Gastrocnemius medialis (tissue), 4 donors: ENCODE measurements at places on chromosomes 6 and 20. TPM values are rescaled to one million over a fixed set of nuclear protein-coding genes. Genes with fewer than 3 reads are reported as not detected.
A peak's percentile ranks its signal among the peaks of the same experiment; 100 is the strongest.

DNA sequence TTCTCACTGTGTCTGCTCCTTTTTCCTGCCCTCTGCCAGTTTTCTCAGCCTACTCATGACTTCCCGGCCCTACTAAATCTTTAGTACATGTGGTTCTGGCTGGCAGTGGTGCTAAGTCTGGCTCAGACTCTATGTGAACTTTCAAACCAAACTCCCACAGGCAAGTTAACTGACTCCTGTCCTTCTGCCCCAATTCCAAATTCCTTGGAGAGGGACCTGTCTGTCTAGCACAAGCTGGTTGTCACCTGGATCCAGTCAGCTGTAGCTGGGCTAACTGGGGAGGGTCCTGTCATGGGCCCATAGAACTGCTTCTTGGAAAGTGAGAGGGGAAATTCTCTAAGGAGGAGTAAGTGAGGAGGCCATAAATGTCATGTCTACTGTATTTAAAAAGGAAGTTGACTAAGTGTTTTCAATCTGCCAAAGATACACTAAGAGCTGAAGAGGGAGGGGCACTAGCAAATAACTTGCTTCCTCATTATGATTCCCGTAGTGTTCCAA lies 240.1 kb downstream of the KCNQ5 start:
- peak; percentile 71 for DNase-seq

GRCh38 chr6:69894578-69895347 lies 28.4 kb downstream of the COL19A1 start:
- DNase-seq = no peak

- DNase-seq = peak; percentile 52
Measured at GRCh38 chr20:38304845-38305447, 990 bp downstream of the BPI start.

Gene OPRL1
- 0.15 TPM for total RNA-seq

Gene TNNC2
- 3,044 TPM for total RNA-seq

DNA sequence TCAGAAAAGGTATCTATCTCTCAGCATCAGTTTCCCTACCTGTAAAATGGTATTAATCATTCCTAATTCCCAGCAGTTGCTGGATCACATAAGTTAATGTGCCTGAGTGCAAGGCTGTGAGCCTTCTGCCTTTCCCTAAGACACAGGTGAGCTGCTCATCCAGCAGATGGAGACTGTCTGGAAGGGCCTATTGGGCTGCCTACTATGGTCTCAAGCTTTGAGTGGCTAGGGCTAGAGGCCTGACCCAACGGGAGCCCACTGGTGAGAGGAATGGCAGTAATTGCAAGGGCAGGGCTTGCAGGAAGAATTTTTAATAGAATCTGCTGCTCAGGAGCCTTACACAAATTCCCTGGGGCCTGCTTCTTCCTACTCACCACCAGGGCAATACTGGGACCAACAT lies 4.3 kb downstream of the KHDC1 start:
- no peak for DNase-seq

Gene GCNT2
- 1.9 TPM for total RNA-seq

DNA sequence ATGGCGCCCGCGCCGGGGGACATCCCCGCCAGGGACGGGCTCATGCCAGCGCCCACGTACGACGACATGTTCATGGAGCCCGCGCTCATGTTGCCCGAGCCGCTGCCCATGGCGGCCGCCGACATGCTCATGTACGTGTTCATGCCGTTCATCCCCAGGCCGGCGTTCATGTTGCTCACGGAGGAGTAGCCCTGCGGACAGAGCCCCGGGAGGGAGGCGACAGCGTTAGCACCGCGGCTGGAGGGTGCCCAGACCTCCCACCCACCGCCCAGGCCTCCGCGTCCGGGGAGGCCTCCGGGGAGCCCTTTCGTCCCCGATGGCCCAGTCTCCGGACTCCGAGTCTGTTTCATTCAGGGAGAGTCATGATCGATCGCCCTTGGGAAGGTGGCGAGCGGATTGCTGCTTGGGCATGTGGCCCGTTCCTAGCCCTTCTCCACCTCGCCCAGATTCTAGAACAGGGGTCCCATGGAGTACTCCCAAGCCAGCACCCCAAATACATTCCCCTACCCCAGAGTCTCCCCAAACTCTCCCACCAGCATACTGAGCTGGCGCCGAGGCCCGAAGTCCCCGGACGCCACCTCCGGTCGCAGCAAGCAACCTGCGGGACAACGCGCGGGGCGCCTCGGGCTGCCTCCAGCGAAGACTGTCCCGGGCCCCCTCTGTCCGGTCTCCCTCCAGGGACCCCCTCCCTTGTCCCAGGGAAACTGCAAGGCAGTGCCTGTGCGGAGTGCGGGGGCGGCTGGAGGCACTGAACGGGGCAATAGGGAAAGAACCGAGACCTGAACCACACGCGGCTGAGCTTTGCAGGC lies 1.2 kb downstream of the FOXA2 start:
- no peak for DNase-seq

Gene AIF1
- 11.0 TPM for total RNA-seq

Gene KIAA0408
- total RNA-seq = 34.0 TPM

- DNase-seq = no peak
Measured at GRCh38 chr6:45438151-45438550, 60.4 kb upstream of the SUPT3H start.

GRCh38 chr6:157206359-157206815 lies 116.9 kb downstream of the TMEM242 start:
- no peak for DNase-seq

DNA sequence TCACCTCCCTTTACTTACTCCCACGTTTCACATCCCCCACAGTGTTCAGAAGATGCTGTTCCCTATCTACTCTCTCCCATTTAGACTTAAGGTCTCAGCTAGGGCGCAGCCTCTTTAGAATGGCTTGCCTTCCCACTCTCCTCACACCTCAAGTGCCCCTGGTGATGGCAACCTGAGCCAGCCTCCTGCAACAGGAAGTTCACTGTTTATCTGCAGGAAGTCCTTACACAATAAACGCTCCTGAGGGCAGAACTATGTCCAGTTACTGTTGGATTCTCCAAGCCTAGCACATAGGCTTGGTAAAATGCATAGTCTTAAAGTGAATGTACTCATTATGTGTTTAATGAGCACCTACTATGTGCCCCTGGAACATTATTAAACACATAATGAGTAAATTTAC lies 21.9 kb upstream of the RAB22A start:
- DNase-seq = no peak

- no peak for DNase-seq
Measured at GRCh38 chr6:38495922-38496635, 143.7 kb downstream of the BTBD9 start.

- no peak for DNase-seq
Measured at GRCh38 chr20:62068997-62069396, 3.3 kb upstream of the TAF4 start.

- no peak for DNase-seq
Measured at GRCh38 chr20:32057656-32058184, 5.7 kb downstream of the HCK start.

Gene CD109
- total RNA-seq = 3.8 TPM
